Dorsolateral prefrontal cortex (tissue), 122 donors: ENCODE measurements at places on chromosomes 12 and 14. TPM values are rescaled to one million over a fixed set of nuclear protein-coding genes. Genes with fewer than 3 reads are reported as not detected.

DNA sequence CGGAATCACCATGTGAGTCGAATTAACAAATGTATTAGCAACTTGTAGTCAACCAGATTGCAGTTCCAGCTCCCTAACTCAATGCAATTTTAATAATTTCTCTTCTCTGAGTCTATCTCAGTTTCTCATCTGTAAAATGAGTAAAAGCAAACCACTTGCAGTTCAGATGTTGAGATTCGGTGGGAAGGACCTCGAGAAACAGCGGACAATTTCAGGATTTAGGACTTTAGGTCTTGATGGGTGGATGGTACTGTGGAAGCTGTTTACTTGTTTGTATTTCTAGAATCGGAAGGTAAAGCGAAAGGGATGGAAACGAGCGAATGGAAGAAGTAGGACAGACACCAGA, 510 bp upstream of the TTC8 start:
- DNase-seq: no peak

Gene KRT83
- total RNA-seq: 0.46 TPM

Gene PAPLN
- total RNA-seq: 25.1 TPM

DNA sequence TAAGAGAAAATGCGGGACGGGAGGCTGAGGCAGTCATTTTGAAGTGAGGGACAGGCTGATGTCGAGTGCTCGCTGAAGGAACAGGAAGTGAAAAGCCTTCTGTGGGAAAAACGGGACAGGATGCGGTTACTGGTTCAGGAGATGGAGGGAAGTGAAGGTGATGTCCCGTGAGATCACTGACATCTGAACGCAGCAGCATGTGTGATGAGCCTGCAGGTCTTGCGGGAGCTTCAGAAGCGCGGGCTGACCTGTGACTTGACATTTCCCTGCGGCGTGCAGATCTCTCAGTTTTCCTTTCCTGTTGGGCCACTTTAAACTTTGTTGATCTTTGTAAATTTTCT, 77.8 kb downstream of the DDX51 start:
- DNase-seq: no peak

Gene FZD10
- 0.17 TPM for total RNA-seq
